ENCODE measurements at places on chromosomes 2 and 18. TPM values are rescaled to one million over a fixed set of nuclear protein-coding genes. Genes with fewer than 3 reads are reported as not detected.
A peak's percentile ranks its signal among the peaks of the same experiment; 100 is the strongest.

- H3K4me1 ChIP-seq = no peaks in the 10 kb centered on the region
- H3K36me3 ChIP-seq = no peaks in the 10 kb centered on the region
- H3K27ac ChIP-seq = no peak overlapping the region
- no peak for DNase-seq
- no peak overlapping the region for H3K4me3 ChIP-seq
These were observed 126.9 kb downstream of the RPIA start for GRCh38 chr2:88818381-88818780.

GRCh38 chr2:231677632-231678104 lies 30.7 kb upstream of the PTMA start:
- H3K4me1 ChIP-seq = peaks cover 38% of the 10 kb centered on the region
- no peaks in the 10 kb centered on the region for H3K27me3 ChIP-seq
- H3K36me3 ChIP-seq = no peaks in the 10 kb centered on the region
- DNase-seq = peak; percentile 67

- H3K27ac ChIP-seq = no peak overlapping the region
- H3K27me3 ChIP-seq = no peaks in the 10 kb centered on the region
- no peak overlapping the region for H3K4me3 ChIP-seq
- no peaks in the 10 kb centered on the region for H3K4me1 ChIP-seq
These were observed 558.3 kb upstream of the GCFC2 start for GRCh38 chr2:76268902-76269620.

DNA sequence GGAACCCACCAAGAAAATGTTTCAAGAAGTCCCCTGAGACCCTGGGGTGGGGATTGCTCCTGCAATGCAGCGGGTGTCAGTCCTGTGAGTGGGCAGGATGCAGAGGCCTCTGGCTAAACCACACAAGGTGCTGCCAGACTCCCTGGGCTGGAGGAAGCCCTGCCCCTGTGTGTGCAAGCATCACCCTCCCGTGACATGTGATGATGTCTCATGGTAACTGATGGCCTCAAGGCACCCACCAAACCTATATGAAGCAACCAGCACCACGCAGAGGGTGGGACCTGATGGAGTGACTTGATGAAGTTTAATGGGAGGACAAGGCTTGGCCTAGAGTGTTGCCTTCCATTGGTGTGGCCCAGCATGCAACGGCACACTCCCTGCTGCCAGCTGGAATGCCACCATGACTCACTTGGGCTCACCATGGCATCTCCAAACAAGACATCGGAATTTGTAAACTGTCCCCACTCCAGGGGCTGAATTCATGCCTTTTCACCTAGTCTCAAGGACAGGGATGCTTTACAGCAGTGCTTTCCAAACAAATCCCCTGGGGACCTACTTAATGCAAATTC lies 8.7 kb upstream of the SLC14A1 start:
- no peak overlapping the region for H3K27ac ChIP-seq
- no peaks in the 10 kb centered on the region for H3K27me3 ChIP-seq
- no peak overlapping the region for H3K4me3 ChIP-seq
- H3K36me3 ChIP-seq = no peaks in the 10 kb centered on the region

DNA sequence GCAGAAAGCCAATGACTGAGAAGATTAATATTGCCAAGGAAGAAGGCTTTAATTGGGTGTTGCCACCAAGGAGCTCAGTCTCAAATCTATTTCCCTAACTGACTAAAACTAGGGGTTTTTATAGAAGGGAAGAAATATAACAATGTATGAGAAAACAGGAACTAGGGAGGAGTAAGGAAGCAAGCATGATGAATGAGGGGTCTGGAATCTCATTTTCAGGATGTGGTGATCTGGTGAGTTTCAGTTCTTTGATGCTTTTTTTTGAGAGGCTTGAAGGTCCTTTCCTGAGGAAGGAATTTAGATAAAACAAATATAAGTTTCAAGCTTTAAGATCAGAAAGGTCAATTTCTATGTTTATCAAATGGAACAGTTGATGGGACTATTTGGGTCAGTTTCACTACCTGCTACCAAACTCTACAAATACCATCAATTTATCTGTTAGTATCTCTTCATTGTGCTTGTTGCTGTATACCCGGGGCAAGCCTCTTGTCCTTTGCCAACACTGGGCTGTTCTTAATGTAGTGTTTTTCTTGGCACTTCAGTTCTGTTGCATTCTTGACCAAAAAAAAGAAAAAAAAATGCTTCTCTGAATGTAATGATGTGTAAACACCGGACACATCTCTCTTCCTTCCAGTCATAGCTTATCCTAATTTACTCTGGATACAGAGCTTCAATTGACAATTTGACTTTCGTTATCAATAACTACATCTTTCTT lies 357.0 kb downstream of the GALNT13 start:
- H3K27me3 ChIP-seq = no peaks in the 10 kb centered on the region
- DNase-seq = no peak
- no peak overlapping the region for H3K4me3 ChIP-seq
- H3K4me1 ChIP-seq = no peaks in the 10 kb centered on the region
- no peak overlapping the region for H3K27ac ChIP-seq

The KCNJ3 gene
- 2.8 TPM for total RNA-seq

The SPHKAP gene
- 0.07 TPM for total RNA-seq

The C2orf42 gene
- total RNA-seq = 13.7 TPM

The KLHL41 gene
- 0.28 TPM for total RNA-seq

The CXCR1 gene
- 0.41 TPM for total RNA-seq

The CAVIN2 gene
- 14.9 TPM for total RNA-seq

The PDK1 gene
- total RNA-seq = 15.7 TPM

The TGFA gene
- total RNA-seq = 1.1 TPM

The KIAA2012 gene
- not detected for total RNA-seq
